T-helper 2 cell (primary cell): ENCODE measurements at places on chromosomes 4 and X.

DNA sequence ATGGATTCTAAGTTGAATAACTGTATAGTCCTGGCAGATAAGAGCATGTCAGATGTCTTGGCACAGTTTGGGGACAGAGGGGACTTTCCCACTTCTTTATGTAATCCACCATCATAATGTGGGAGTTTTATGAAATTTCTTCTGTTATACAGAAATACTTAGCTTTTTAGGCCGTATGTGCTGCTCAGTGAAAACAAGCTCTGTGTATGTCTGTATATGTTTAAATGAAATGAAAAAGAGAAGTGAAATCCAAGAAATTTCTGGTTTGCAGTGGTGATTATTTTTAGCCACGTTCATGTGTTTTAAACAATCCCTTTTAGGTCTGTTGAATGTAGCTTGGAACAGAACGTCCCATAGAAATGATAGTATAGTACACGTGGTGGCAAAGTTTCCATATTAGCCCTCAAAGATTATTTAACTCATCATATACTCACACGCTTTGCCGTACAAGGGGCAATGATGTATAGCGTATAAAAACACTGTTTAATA is 41.0 kb downstream of the GAB1 start:
- DNase-seq, result no peak

DNA sequence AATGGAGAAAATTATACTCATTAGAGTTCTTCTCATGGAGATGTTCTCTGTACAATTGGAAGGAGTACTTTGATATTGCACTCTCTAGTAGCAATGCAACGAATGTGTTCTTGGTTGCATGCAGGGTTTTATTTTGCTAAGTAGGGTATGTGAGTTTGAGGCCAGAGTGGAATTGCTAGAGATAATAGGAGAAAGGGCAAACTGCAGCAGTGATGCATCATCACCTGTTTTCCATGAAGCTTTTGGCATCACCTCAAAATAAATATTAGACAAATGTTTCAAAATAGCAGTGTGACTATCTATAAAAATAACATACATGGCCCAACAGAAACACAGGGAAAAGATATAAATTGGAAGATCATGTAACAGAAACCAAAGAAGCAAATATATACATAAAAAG is 93.3 kb downstream of the TIGD2 start:
- no peak for DNase-seq

DNA sequence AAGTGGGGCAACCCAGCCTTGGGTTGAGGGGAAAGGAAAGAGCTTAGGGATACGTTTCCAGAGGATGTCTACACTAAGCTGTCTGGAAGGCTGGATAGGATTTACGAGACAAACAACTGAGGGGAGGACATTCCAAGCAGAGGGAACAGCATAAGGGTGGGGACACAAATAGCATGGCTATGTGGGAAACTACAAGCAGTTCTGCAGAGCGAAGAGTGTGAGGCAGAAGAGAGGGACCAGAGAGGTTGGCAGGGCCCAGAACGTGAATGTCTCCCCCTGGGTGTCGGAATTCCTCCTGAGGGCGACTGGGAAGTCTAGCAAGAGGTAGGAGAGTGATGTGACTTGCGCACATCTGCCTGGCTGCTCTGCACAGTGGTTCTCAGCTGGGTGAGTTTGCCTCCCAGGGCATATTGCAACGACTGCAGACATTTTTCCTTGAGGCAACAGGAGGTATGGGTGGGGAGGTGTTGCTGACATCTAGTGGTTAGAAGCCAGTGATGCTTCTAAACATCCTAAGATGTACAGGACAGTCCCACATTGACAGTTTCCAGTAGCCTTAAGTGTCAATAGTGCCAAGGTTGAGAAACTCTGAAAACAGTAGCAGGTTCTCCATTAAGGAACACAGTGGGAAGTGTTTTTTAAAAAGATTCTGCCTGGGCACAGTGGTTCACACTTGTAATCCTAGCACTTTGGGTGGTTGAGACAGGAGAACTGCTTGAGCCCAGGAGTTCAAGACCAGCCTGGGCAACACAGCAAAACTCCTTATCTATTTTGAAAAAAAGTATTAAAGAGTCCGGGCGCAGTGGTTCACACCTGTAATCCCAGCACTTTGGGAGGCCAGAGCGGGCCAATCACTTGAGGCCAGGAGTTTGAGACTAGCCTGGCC is 9.2 kb downstream of the NDUFA1 start:
- DNase-seq, result no peak

GRCh38 chrX:101764538-101764937 is 104.9 kb upstream of the ARMCX2 start:
- DNase-seq, result no peak

DNA sequence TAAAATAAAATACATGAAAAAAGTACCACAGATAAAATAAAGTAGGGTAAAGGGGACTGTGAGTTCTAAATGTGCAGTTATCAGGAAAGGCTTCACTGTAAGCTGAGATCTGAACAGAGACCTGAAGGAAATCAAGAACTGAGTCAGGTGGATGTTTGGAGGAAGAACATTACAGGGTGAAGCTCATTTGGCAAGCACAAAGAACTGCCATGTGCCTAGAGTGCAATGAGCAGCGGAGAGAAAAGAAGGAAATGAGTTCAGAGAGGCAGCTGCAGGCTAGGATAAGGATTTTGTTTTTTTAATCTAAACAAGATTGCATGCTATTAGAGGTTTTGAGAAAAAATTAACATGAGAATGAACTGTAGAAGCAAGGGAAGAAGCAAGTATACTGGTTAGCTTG is 373.1 kb downstream of the STPG2 start:
- no peak for DNase-seq

- no peak for DNase-seq
Measured at GRCh38 chr4:59381591-59381990, 1818.5 kb upstream of the ADGRL3 start.

GRCh38 chrX:133561251-133561650 is 146.0 kb upstream of the GPC4 start:
- no peak for DNase-seq
